ENCODE measurements at places on chromosomes 11 and 22.

DNA sequence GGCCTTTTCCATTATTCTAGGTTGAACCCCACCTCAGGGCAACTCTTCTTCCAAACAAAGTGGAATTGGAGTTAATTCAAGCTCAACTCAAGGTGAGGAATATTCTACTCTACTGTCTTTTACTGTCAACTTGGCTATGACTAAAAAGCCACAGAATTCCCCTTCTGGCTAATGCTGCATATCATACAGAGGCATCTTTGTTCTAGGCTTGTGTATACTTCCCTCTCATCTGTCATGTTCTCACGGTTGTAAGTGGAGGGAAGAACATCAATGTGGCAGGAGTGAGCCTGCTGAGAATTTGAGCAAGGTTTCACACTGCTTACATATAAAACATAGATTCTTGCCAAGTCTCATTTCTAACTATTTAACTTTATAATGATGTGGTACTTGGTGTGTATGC, 921.4 kb upstream of the CNTN5 start:
- no peak for DNase-seq

GRCh38 chr22:24247564-24248344, 2.9 kb upstream of the GGT5 start:
- DNase-seq: peak; percentile 36

DNA sequence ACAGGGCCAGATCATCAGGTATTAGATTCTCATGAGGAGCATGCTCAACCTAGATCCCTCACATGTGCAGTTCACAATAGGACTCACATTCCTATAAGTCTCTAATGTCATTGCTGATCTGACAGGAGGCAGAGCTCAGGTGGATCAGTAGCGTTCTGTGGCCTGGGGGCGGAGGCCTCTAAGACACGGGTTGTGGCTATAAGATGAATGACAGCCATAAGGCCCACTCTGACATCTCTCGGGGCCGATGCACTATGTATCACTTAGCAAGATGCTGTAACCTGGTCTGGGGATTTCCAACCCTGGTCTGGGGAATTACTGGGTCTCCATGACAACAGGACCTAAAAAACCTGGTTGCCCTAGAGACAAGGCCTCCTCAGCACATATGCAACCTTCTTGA, 932.7 kb downstream of the TBC1D22A start:
- DNase-seq: no peak

GRCh38 chr11:119652907-119653659, 75.9 kb downstream of the NECTIN1 start:
- no peak for DNase-seq

DNA sequence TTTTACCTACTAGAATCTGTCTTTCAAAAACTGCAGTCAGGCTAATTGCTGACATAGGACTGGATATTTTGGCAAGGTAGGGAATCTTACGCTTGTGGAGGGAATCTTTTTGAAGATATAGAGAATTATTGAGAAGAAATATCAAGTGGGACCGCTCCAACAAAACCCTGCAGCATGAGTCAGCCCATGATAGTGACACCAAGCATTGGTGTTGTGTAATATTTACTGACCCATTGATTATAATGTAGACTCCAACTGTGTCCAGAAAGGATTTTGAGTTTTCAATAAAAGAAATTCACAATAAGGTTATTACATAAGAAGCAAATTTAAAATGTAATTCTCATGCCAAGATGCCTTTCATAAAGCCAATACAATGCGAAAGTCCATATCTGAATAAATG, 20.7 kb downstream of the MS4A4A start:
- no peak for DNase-seq

GRCh38 chr11:37929100-37929653, 1331.1 kb upstream of the RAG2 start:
- DNase-seq: no peak

- DNase-seq: no peak
Observed at GRCh38 chr11:10490398-10491241, 35.6 kb downstream of the AMPD3 start.

- DNase-seq: no peak
Observed at GRCh38 chr22:24761888-24762675, 12.4 kb downstream of the PIWIL3 start.

GRCh38 chr22:48745842-48746788, 1081.6 kb downstream of the BRD1 start:
- DNase-seq: no peak

- DNase-seq: no peak
Observed at GRCh38 chr22:28792491-28793383, 7.6 kb downstream of the XBP1 start.

GRCh38 chr11:9076661-9077060, 14.7 kb downstream of the SCUBE2 start:
- DNase-seq: no peak

DNA sequence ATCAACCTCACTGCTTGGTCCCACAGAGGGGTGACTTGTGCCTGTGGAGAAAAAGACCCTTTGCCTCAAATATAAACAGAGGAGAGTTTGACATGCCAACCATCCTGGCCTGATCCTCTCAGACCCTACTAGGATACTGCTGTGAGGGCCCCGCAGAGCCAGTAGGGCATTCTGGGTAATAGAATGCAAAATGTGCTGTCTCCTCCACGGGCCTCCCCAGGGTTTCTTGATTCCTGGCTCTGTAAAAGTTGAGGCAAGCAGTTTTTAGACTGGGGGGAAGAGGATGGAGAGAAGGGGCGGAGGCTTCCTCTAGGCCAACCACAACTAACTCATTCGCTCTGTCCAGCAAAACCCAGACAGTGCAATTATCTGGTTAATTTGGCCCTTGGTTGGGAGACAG, 81.7 kb downstream of the SYN3 start:
- DNase-seq: no peak

DNA sequence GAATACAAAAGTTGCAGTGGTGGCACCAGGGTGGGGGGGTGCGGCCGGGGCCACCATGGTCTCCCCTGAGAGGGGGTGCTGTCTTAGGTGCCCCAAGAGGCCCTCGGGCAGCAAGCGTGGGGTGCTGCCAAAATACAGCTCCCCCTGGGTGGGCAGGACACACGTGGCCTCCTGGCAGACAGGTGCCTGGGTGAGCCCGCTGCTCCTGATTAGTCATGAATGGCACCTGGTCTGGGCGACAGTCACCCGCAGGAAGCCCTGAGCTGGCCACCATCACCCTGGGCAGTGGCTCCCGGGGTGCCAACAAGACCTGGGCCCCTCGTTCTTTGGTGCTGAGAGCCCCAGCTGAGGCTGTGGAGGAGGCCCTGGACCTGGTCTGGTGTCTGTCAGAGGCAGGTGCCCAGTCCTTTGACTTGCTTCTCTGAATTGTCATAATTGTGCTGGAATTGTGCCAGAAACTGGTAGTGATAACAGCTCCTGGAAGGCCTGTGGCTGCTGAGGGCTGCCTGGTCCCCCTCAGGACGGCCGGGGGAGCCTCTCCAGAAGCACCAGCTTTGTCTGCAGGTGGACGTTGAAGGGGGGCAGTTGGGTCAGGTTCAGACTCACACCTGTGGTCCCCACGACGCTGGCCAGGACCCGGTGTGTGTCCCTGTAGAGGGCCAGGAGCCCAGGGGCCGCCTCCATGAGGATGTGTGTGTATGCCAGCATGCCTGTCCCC, 14.8 kb downstream of the ALG12 start:
- no peak for DNase-seq

DNA sequence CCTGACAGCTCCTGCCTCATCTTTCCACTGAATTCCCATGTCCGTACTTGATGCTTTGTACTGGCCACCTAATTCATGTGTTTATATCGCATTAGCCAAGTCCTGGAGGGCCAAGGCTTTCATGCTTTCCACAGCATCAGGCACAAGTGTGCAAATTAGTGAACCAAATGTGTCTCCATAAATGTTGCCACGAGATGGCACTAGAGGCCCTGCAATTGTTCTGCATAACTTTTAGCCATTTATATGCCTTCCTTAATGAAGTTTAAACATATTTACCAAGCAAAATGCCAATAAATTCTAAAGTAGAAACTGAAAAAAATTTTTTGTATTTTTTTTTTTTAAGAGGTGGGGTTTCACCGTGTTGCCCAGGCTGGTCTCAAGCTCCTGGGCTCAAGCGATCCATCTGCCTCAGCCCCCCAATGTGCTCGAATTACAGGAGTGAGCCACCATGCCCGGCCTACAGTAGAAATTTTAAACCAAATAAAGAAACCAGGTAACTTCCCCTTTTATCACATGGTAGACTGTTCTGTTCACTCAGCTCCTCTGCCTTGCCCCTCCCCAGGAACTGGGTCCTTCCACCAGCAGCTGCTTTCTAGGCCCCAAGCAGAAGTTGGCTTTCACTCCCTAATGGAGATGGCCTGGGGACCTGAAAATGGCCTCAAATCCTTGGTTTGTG, 20.8 kb upstream of the IL18BP start:
- DNase-seq: peak; percentile 34

DNA sequence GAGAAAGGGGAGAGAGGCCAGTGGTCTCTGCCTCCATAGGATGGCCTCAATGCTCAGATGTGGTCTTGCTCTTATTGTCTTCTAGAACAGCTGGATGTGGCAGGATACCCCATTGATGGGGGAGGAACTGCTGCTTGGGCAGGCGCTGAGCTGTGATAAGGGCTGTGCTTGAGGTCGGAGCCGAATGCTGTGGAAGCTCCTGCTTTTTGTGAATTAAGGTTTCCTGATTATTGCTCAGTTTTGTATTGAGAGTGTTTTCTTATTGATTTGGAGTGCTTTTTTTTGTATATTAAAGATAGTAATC, 57.2 kb downstream of the CABIN1 start:
- DNase-seq: no peak

- no peak for DNase-seq
Observed at GRCh38 chr11:41996533-41996932, 537.1 kb upstream of the LRRC4C start.

DNA sequence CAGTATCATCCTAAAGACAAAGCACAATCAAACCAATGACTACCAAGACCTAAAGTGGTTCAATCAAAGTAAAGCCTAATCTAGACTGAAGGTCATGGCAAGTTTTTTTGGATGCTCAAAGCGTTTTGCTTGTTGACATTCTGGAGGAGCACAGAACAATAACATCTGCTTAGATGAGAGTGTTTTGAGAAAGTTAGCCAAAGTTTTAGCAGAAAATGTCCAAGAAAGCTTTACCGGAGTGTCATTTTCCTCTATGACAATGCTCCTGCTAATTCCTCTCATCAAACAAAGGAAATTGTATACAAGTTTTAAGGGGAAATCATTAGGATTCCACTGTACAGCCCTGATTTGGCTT, 256.9 kb upstream of the FAT3 start:
- no peak for DNase-seq

GRCh38 chr11:108895579-108896480, 231.0 kb downstream of the DDX10 start:
- DNase-seq: no peak

DNA sequence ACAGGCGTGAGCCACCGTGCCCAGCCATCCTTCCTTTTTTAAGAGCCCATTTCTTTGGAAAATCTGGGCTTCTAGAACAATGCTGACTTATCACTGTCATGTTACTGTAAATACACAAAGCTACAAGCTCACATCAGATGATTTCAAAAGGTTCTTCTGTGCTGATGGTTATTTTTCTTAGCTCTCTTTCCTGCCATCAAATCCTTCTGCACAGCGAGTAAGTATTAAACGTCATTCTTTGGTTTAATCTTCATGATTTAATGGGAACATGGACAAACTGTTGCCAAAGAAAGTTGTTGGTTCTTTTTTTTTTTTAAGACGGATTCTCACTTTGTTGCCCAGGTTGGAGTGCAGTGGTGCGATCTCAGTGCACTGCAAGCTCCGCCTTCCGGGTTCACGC, 43.3 kb upstream of the NUP50 start:
- DNase-seq: no peak

GRCh38 chr11:13362596-13363109, 85.1 kb downstream of the BMAL1 start:
- DNase-seq: no peak

GRCh38 chr11:7686761-7687160, 13.5 kb upstream of the CYB5R2 start:
- no peak for DNase-seq

GRCh38 chr22:44325718-44326490, 13.2 kb upstream of the SHISAL1 start:
- no peak for DNase-seq
